ENCODE measurements at places on chromosomes 7 and 10.

- DNase-seq, result no peak
These were observed 295.5 kb downstream of the AHR start for GRCh38 chr7:17593819-17594419.

GRCh38 chr7:9822458-9823290, 1151.0 kb upstream of the PHF14 start:
- DNase-seq, result no peak

- DNase-seq, result no peak
These were observed 621 bp upstream of the MORN4 start for GRCh38 chr10:97633921-97634320.

DNA sequence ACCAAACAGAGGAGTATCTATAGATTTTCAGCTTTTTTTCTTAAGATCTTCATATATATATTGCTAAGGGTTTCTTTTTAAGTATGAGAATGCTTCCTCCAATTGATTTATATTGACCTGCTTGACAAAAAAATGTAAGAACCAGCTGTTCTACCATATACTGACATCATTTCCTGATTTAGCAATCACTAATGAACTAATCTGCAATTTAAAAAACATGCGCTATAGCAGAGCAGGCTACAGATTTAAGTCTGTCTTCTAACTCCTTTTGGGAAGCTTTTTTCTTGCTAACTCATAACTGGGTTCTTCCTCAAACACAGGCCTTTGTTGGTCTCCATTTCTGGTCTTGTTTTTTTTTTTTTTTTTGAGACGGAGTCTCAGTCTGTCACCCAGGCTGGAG, 33.2 kb downstream of the ABCC2 start:
- peak; percentile 77 for DNase-seq

- no peak for DNase-seq
These were observed 56.1 kb downstream of the CDK1 start for GRCh38 chr10:60834401-60834800.

DNA sequence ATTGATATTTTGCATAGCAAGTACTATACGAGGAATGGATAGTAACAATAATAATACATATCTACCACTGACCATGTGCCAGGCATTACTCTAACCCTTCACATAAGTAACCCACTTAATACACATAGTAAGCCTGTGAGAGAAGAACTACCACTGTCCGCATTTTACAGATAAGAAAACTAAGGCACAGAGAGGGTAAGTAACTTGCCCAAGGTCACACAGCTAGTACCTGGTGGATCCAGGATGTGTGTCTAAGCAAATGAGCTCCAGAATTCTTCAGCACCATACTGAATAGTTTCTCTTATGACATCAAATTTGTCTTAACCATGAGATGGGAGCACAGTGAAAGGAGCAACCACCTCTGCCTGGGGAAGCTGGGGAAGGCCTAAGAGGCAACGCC, 10.2 kb downstream of the CRTAC1 start:
- no peak for DNase-seq

All from fibroblast of villous mesenchyme (primary cell).